ENCODE measurements at places on chromosomes 2 and 18.
A peak's percentile ranks its signal among the peaks of the same experiment; 100 is the strongest.

- DNase-seq, result no peak
Measured at GRCh38 chr2:141162314-141162713, 968.5 kb downstream of the LRP1B start.

GRCh38 chr2:43149482-43150107, 76.8 kb downstream of the ZFP36L2 start:
- DNase-seq, result no peak

GRCh38 chr18:5300476-5301010, 5.0 kb upstream of the ZBTB14 start:
- no peak for DNase-seq

DNA sequence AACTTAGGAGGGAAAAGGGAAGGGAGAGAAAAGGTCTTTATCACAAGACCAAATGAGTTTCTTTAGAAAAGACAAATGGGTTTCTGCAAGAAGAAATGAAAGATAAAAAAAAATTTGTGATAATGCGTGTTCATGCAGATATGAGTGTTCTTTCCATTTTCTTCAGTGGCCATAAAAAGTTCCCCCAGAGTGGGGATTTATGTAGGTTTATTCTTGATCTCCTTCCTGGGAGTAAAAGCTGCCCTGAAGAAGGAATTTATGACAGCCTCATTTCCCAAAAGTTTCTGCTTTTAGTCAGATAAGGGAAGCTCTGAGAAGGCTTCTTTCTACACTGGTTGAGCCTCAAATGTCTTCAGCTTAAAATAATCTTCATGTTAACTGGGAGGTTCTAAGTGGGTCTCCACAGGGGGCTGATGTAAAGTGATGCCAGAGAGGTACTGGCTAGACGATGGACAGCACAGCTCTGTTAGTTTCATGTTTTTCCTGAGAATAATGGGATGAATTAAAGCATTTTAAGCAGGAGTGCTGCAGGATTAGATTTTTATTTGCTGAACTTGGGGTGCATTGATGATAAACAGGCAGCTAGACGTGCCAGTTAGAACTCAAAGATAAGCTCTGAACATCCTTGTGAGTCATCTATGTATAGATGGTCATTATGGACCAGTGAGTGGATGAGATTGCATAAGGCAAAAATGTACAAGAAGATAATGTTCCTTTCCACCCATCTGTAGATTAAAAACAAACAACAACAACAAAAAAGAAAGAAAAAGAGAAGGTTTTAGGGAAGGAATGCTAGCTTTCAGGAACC, 99.4 kb upstream of the MSH2 start:
- DNase-seq, result no peak

DNA sequence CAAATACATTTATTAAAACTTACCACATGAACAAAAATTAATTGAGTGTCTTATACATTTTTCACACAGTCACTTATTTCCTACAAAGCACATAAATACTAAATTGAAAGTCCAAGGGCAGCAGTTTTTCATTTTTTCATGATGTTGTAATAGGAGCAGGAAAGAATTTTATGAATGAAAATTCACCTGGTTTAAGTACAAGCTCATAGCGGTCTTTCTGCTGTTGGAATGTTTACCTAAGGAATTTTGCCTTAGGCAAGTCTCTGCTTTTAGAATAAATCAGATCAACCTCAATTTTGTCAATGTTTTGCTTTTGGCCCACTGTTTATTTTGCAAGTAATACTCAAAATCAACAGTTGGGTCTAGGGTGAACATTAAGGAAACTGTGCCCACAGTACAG, 40.0 kb downstream of the ETAA1 start:
- DNase-seq, result no peak

DNA sequence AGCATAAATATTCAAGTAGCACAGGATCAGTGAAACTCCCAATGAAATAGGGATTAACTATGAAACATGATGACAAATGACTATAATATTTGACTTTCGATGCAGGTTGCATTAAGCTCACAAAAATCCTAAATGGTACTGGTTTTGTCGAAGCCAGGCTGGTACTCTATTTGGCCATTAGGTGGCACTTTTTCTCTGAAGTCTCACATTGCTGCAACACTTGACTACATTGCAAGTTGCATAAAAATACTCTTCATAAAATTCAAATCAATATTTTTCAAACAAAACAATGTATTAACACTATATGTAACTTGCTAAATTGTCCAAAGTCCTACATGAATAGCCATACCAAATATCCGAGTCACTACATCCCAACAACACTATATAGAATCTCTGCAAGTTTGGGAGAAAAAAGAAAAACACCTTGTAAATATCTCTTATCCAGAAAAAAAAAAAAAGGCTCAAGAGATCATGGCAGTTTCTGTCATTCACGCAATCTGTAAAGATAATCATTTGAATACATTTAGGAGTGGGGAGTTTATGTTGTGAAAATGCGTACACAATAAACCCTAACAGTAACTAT, 9.5 kb downstream of the RTTN start:
- DNase-seq, result peak; percentile 33

- peak; percentile 67 for DNase-seq
Measured at GRCh38 chr2:81324046-81324445, 1019.5 kb upstream of the LRRTM1 start.

GRCh38 chr2:41720331-41721251, 327.2 kb upstream of the PKDCC start:
- no peak for DNase-seq

DNA sequence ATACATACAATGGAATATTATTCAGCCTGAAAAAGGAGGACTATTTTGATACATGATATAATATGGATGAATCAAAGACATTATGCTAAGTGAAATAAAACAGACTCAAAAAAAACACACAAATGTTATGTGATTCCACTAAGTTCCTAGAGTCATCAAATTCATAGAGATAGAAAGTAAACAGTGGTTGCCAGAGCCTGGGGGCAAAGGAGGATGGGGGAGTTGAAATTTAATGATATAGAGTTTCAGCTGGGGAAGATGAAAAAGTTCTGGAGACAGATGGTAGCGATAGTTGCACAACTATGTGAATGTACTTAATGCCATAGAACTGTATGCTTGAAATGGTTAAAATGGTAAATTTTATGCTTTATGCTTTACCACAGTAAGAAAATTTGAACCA, 119.7 kb downstream of the METTL4 start:
- DNase-seq, result peak; percentile 74

GRCh38 chr2:29061616-29062015, 12.7 kb downstream of the PCARE start:
- DNase-seq, result no peak

DNA sequence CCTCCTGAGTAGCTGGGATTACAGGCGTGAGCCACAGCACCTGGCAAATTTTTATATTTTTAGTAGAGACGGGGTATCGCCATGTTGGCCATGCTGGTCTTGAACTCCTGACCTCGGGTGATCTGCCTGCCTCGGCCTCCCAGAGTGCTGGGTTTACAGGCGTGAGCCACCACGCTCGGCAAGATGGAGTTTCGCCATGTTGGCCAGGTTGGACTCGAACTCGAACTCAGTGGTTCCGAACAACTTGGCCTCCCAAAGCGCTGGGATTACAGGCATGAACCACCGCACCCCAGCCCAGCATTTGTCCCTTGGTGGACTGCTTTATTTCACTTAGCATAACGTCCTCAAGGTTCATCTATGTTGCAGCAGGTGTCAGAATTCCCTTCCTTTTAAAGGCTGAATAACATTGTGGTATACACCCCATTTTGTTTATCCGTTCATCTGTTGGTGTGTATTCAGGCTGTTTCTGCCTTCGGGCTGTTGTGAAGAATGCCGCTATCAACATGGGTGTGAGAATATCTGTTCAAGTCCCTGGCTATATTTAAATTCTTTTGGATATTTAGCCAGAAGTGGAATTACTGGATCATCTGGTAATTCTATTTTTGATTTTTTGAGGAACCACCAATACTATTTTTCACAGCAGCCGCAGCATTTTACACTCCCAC, 1.2 kb upstream of the CENPA start:
- DNase-seq, result no peak

DNA sequence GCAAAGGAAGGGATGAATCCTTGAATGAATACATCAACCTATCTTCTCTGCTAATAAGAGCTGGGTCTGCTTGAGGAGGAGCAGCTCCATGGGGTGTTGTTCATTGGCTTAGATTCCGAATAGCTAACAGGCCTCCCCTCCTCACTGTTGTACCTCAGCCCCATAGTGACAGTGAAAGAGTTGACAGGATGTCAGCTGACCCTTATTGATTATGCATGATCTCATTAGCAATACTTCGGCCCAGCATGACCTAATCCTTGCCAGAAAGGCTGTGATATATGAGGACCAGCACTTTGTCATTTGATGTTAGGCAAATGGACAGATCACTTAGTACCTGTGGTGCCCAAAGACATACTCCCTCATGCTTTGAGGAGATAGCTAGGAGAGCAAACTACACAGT, 1333.7 kb upstream of the CELF4 start:
- no peak for DNase-seq

DNA sequence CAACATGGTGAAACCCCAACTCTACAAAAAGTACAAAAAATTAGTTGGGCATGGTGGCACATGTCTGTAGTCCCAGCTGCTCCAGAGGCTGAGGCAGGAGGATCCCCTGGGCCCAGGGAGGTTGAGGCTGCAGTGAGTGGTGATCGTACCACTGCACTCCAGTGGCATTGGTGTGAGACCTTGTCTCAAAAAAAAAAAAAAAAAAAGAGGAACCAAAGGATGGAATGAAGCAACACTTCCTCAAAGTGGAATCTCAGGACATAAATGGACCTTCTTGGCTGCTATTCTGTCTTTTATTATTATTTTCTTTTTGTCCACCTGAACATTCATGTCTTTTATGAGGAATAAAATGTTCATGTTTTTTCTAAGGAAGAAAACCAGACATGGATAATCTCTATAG, 13.7 kb downstream of the GEMIN6 start:
- DNase-seq, result no peak

- DNase-seq, result no peak
Measured at GRCh38 chr18:59821983-59822382, 77.8 kb upstream of the PMAIP1 start.

DNA sequence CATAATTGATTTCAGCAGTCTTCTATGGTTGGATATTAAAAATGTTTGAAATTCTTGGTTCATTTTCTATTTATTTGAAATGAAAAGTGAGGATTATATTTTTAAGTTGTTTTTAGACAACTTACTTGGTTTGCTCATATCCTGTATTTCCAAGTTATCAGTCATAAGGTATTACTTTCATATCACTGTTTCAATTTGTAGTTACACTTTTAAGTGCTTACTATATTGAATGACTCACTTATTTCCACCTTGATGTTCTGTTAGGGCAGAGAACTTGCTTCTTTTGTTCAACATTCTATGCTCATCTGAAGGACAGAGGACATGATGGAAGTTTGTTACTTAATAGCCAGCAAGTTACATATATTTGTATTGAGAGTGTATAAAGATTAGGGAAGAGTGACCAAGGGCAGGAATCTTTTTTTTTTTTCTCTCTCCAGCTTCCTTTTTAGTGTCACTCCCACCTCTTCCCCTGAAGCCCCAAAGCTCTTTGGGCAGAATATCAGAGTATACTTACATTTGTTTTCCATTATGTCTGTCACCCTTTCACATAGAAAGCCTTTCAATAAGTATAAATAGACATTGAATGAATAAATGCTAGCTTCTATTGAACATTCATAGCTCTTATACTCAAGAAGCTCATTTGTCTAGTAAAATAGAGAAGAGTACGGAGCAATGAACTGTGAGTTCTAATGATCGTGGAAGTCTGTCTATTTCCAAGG, 28.1 kb downstream of the PIK3C3 start:
- no peak for DNase-seq

- DNase-seq, result no peak
Measured at GRCh38 chr2:88139203-88139702, 11.4 kb upstream of the FABP1 start.

DNA sequence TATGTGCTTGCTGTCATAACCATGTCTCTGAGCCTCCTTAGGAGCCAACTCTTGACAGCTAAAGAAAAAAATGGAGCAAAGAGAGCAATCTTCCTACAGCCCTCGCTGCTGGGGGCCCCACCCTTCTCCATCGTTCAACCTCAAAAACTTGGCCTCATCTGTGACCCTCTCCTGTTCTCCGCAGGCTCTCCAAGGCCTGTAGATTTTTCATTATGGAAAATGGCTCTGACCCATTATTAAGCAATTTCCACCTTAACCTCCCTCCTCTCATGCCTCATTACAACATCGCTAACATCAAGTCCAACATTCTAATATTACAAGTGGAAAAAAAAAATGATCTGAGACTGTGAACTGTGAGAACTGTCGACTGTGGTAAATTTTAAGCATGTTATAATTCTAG, 98.7 kb downstream of the SLC8A1 start:
- no peak for DNase-seq

GRCh38 chr18:76866666-76867065, 44.3 kb downstream of the ZNF236 start:
- DNase-seq, result no peak

GRCh38 chr2:100266126-100266525, 56.2 kb downstream of the LONRF2 start:
- DNase-seq, result no peak

- no peak for DNase-seq
Measured at GRCh38 chr2:76867854-76868253, 654.3 kb downstream of the LRRTM4 start.

GRCh38 chr18:6509832-6510231, 95.1 kb upstream of the L3MBTL4 start:
- no peak for DNase-seq

- no peak for DNase-seq
Measured at GRCh38 chr18:79587226-79587741, 92.3 kb upstream of the CTDP1 start.

DNA sequence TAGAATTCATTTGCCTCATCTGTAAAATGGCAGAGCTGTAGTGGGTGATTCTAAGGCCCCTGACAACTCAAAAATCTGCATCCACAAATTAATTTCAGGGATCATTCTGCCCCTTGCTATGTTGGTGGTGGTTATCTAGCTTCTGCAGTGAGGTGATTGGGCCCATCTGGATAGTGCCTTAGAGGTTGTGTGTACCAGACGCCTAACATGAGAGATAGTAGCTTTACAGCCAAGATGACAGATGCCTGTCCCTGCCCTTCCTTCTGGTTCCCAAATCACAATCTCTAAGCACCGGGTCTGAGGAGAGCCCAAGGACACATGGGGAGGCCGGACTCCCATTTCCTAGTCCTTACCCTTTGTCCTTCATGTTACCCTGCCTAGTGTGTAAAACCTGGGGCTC, 51.1 kb upstream of the TNP1 start:
- DNase-seq, result peak; percentile 63

DNA sequence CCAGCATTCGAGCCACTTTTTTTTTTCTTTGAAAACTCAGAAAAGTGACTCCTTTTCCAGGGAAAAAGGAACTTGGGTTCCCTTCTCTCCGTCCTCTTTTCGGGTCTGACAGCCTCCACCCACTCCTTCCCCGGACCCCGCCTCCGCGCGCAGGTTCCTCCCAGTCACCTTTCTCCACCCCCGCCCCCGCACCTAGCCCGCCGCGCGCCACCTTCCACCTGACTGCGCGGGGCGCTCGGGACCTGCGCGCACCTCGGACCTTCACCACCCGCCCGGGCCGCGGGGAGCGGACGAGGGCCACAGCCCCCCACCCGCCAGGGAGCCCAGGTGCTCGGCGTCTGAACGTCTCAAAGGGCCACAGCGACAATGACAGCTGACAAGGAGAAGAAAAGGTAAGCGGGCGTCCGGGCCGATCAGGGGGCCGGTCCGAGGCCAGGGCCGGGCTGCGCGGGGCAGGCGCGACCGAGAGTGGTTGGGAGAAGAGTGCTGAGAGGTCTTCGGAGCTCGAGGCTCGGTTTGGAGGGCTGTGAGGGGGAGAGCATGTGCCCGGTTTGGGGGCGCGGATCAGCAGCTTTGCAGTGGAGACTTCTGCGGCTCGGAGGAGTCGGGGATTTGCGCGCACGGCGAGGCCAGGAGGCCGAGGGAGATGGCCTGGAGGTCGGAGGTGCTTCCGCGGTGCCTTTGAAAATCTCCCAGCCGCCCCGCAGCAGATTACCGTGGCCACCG, 502 bp downstream of the EPAS1 start:
- peak; percentile 47 for DNase-seq

Measured in NCI-H2171 treated with DMSO at 0.1 percent for 48 hours (cell line).